ENCODE measurements at places on chromosomes 2 and 18. TPM values are rescaled to one million over a fixed set of nuclear protein-coding genes. Genes with fewer than 3 reads are reported as not detected.

- no peak for DNase-seq
Observed at GRCh38 chr18:31232775-31233424, 70.2 kb upstream of the DSC1 start.

DNA sequence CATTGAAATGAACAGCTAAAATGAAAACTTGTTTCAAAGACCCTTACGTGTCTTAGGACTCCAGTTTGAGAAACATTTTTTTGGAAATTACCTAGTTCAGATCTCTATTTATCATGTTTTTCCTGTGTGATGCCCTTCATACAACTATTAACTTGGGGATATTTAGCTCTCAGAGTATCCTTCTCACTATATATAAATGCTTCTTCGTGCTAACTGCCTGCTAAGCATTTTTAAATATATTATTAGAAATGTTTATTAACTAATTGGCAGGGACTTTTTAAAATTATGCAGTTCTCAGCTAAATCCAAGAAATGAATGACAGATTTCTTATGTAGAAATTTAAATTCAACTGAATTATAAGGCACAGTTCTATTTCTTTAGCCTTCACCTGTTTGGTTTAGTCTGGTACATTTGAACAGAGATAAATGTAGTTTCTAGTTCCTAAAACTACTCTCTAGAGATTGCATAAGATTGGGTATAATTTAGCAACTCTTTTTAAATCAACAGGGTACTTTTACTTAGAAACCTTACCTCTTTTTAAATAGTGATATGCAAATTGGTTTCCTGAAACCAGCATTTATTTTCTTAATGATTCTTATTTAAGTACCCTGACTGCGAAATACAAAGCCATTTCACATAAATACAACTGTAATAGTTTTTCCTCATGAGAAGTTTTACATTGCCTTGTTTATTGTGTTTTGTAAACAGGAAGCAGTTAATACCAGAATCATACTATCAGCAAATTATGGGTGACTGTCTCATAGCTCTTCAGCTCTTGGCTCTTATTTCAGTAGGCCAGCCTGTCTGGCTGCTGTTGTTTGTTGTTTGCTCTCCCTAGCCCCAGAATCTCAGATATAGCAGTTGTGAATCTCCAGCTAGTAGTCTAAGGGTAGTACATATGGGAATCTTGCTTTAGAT lies 140.7 kb downstream of the PTRHD1 start:
- no peak for DNase-seq

- DNase-seq, result no peak
Observed at GRCh38 chr18:5584746-5585417, 41.1 kb upstream of the EPB41L3 start.

DNA sequence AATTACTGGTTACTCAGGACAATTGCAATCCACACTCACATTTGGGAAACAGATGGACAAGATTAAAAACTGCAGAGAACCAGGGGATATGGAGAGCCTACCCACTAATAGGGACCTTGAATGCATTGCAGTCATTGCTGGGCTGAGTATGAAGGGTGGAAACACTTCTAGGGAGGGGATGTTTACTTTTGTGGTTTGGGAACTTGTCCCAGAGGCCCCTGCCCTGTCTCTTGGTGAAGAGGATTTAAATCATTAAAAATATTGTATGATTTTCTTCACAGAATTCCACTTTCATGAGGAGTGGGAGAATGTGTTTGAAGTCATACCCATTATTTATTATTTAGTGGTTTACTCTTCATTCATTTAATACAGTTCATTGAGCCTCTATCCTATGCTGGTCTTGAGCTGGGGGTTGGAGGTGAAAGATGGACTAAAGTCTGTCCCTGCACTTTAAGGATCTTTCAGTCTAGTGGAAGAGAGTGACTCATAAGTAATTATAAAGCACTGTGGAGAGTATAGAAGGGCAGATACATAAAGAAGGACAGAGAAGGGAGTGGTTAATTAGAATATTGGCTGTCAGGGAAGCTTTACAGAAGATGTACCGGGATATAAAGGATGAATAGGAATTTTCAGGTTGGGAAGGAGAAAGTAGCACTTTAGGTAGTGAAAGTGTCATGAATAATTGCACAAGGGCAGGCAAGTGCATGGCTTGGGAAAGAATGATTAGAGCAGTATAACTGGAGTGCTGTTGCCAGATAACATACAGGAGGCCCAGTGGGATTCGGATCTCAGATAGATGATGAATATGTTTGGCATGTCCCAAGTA lies 313.4 kb downstream of the LPIN1 start:
- no peak for DNase-seq

- no peak for DNase-seq
Observed at GRCh38 chr2:101253703-101254450, 1.2 kb downstream of the CNOT11 start.

- DNase-seq, result no peak
Observed at GRCh38 chr2:206040525-206040924, 45.4 kb downstream of the INO80D start.

- no peak for DNase-seq
Observed at GRCh38 chr2:237943395-237944094, 23.3 kb upstream of the UBE2F start.

Gene NEU2
- not detected for total RNA-seq

Gene NHEJ1
- total RNA-seq, result 18.4 TPM

Gene ACTG2
- total RNA-seq, result 2.7 TPM

Gene NCKAP5
- 0.55 TPM for total RNA-seq

Gene DCC
- total RNA-seq, result 0.66 TPM

Gene PROC
- total RNA-seq, result 0.59 TPM

Gene PLGLB1
- 0.52 TPM for total RNA-seq

Gene HRH4
- not detected for total RNA-seq

All from WTC11 (cell line).